NCI-H1930 (cell line): ENCODE measurements at places on chromosomes 6 and 20.

GRCh38 chr6:89436226-89436625, 3.3 kb downstream of the ANKRD6 start:
- no peak for DNase-seq

- DNase-seq = no peak
Observed at GRCh38 chr6:37168811-37169495, 999 bp upstream of the PIM1 start.

- no peak for DNase-seq
Observed at GRCh38 chr20:37309936-37310590, 20.6 kb downstream of the MANBAL start.

- no peak for DNase-seq
Observed at GRCh38 chr6:168367285-168367751, 47.7 kb upstream of the DACT2 start.

- no peak for DNase-seq
Observed at GRCh38 chr6:144075187-144075586, 20.2 kb downstream of the SF3B5 start.

GRCh38 chr6:44269921-44270525, at the start of gene TMEM151B:
Gene TMEM151B (plus strand): TSS chr6:44270450. CDS start chr6:44270743, 293 bp downstream.
- DNase-seq = no peak

DNA sequence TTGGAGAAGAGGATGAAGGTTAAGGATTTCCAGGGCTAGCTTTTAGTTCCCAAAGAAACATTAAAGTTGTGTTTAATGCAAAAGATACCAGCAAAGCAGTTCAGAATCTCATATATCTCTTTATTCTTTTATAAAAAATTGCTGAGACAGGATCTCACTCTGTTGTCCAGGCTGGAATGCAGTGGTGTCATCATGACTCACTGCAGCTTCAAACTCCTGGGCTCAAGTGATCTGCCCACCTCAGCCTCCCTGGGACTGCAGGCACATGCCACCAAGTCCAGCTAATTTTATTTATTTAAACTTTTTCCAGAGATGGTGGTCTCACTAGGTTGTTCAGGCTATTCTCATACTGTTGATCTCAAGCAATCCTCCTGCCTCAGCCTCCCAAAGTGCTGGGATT, 41.1 kb upstream of the CAP2 start:
- no peak for DNase-seq

GRCh38 chr20:5067877-5068645, 51.7 kb downstream of the PCNA start:
- no peak for DNase-seq

GRCh38 chr6:10511477-10511876, 9.7 kb upstream of the GCNT2 start:
- no peak for DNase-seq

- no peak for DNase-seq
Observed at GRCh38 chr20:62505337-62506045, 29.7 kb upstream of the GATA5 start.

- no peak for DNase-seq
Observed at GRCh38 chr6:166296035-166296883, 11.9 kb downstream of the PRR18 start.

DNA sequence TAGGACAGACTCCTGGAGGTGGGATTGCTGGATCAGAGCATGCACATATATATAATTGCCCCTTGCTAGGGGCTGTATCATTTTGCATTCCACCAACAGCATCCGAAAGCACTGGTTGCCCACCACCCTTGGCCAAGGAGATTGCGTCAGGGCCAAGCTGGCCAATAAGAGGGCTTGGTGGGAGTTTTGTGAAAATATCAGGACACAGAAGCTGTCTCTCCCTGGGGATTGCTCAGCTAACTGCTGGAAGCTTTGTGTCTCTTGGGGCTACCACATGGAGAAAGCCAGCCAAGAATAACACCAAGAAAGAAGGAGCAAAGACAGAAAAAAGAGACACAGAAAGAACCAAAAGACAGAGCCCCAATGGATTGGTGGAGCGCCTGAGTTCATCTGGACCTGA, 90.6 kb upstream of the RALGAPA2 start:
- DNase-seq = no peak

GRCh38 chr6:154394571-154394970, 38.0 kb upstream of the IPCEF1 start:
- no peak for DNase-seq

GRCh38 chr6:143778926-143779325, 64.2 kb upstream of the LTV1 start:
- no peak for DNase-seq

DNA sequence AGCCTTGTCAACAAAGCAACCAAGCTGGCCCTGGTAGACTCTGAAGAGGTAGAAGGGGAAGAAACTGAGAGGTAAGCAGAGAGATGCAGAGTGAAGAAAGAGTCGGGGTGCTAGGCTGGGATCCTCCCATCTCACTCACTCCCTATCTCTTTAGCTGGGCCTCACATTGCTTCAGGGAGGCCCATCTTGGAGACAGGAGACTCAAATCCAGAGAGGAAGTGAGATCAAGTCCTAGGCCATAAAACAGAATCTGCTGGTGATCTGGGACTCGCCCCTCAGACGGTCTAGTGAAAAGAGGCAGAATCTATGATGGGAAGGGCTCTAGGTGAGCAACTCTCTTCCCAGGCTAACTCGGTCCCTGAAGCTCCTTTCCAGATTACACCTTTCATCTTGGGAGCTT, 659 bp upstream of the GUCA1B start:
- DNase-seq = no peak

DNA sequence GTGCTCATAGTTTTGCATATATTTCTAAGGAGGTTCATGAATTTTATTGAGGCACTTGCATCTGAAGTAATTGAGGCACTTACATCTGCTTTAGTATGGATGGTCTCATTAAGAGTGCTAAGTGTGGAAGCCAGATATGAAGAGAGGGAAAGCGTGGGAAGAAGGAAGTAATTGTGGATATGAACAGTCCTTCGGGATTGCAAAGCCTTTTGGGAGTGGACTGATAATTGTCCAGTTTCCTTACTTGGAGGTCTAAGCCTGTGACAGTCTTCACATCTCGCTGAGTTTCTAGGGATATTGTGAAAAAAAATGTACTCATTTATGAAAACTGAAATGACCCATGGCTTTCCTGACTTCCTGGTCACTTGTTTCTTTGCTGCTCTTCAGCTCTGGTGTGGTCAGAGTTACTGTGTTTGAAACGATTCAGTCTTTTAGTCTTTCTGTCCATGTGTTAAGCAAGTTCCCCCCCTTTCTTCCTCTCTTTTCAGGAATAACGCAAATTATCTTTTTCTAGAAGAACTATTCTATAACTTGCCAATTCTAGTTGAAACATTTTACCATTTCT, 137.3 kb downstream of the ZFAND3 start:
- no peak for DNase-seq

DNA sequence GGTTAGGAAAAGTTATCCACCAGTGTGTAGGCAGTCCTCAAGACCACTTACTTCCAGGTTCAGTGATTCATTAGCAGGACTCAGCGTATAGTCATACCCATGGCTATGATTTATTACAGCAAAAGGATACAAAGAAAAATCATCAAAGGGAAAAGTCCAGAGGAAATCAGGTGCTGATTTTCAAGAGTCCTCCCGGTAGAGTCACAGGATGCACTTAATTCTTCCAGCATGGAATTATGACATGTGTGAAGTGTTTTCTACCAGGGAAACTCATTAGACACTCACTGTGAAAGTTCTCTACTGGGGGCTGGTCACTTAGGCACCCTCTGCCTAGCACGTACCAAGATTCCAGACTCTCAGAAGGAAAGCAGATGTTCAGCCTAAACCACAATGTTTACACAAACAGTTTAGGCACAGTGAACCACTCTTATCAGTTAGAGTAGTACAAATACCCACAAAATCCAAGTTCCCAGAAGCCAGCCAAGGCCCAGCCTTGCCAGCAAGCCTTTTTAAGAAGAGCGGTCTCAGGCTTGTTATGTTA, 10.2 kb downstream of the WFDC3 start:
- no peak for DNase-seq

DNA sequence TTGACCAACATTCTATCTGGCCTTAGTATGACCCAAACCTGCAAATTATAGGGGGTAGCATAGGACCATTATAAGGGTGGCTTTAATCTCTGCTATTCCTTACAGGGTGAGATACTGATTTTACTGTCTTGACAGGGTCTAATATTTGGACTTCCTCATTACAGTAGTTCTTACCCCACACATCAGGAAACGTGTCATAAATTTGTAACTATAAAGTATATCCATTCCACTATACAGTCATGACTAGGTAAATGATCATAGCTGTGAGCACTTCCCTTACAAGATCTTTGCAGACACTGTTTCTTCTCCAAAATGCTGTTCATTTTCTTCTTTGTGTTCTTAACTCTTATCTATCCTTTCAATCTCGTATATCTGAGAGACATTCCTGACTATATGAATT, 518.7 kb upstream of the RNF217 start:
- DNase-seq = no peak

- DNase-seq = no peak
Observed at GRCh38 chr6:80174900-80175572, 68.6 kb downstream of the BCKDHB start.

DNA sequence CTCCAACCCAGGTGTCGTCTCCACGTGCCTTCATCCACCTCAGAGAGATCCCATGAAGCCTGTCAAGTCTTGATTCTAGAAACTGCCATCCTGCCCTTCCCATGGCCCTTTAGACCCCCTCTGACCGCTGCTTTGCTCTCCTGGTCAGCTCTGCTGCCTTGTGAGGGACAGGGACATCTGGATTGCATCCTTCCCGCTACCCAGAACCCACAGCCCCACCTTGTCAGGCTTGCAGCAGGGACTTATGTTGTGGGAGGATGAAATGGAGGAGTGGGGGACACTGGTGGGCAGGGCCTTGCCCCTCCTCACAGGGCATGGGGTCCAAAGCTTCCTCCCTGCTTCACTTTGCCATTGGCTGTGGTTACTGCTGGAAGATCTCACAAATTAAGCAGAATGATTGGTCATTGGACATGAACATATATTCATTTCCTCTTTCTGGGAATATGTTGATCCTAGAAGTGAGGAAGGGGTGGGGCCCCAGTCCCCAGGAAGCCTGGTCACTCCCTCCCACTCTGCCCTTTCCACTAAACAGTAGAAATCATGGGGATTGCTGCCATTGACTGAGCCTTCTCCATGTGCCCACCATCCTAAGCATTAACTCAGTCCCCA, 4.5 kb downstream of the GLP1R start:
- no peak for DNase-seq

DNA sequence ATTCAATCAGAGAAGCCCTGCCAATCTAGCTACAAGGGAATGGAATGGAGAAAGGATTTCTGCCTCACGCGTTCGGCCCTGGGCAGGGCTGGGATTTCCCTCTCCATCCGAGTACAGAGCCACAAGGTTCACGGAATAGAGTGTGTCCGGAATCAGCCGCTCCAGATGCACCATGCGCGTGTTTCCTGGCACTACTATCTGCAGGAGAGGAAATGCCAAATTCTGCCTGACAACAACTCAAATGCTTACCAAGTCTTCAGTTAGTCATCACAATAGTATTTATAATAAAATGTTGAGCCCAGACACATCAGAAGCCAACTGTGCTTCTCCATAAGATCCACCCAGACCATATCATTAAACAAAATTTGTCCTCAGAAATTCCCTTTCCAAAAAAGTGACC, 75.1 kb downstream of the COL12A1 start:
- no peak for DNase-seq

DNA sequence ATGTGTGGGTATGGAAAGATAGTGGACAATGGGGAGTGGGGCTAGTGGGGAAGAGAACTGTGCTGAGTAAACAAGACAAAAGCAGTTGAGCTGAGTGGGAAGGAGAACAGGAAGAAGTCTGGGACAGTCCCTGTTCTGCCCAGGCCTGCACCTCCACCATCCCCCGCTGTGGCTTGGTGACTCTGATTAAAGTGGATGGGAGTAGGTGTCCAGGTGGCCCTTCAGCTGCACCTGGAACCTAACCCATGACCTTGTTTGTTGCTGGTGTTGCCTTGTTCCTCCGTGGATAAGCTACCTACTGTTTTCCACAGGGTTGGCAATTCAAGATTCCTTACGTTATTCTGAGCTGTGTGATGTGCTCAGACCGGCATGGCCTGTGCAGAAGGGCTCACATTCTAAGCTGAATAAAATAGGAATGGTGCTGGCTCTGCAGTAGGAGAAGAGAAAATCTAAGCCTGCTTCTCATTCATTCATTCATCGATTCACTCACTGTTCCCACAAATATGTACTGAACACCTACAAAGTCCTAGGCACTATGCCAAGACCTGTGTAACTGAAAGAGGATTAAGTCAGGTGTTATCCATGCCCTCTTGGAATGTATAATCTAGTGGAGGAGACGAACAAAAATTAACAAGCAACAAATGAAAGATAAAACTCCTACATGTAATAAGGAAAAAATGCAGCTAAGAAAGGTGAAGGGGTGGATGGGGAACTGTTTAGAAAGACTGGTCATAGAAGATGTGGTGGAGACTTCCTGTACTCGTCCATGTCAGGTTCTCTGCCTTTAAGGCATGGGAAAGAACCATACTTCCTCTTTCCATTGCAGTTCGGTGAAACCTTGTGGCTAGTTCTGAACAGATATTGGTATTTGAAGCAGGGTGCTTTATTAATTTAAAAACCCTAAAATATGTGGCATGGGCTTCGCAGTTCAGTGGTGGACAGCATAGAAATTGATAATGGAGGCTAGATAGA, 10.1 kb upstream of the CALHM6 start:
- DNase-seq = no peak

- no peak for DNase-seq
Observed at GRCh38 chr20:9329355-9330101, 184.9 kb upstream of the LAMP5 start.

DNA sequence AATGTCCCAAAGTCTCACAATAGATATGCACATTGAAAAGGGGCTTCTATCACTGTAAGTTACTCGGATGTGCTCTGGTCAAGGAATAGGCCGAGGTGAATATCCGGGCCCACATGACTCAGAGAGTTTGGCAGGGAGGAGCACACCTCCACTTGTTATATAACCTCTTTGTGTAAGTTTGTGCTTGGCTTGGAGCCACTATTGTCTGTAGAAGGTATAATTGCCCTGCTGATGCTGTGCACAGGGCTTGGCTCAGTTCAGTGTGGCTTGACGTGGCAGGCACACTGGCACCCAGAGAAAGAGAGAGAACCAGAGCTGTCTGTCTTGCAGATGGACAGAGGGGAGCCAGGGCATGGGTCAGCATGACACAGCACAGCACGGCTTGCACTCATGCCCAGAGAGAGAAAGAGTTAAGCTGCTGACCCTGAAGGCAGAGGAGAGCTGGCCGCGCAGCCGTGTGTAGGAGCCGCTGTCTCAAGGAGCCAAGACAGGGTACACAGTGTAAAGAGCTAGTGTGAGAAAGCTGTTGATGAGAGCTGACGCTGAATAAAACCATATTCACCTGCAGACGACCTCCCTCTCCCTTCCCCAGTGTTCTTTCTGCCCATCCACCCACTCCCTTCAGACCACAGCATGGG, 482.5 kb downstream of the C6orf118 start:
- no peak for DNase-seq

- DNase-seq = no peak
Observed at GRCh38 chr20:47568019-47568418, 66.3 kb downstream of the NCOA3 start.

GRCh38 chr20:40583636-40584035, 105.4 kb downstream of the MAFB start:
- no peak for DNase-seq

DNA sequence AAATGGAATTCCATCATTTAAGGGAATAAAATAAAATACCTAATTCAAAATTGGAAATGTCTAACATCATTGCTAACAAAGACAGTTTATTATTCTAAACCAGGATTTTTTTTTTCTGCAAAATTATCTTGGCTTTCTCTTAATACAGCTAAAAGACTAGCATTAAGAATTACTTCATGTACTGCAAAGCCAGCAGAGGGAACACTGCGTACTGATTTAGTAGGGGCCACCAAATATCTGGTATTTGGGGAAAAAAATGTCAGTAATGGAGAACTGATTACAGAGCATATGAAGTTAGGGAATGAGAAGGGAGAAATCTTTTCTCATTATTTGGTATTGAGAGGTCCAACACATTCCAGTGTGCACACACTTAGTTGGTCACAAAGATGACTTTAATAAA, 3.2 kb upstream of the SOX4 start:
- no peak for DNase-seq
